Caki2 (cell line): ENCODE measurements at places on chromosomes 3 and 15. TPM values are rescaled to one million over a fixed set of nuclear protein-coding genes. Genes with fewer than 3 reads are reported as not detected.

Gene PRSS50
- not detected in 2 replicates for total RNA-seq

Gene ZNF619
- total RNA-seq, result 1.3 and 3.0 TPM in 2 replicates

Gene HACL1
- total RNA-seq, result 7.9 and 10.9 TPM in 2 replicates

Gene GOLGA8G
- total RNA-seq, result not detected in 2 replicates

Gene WDR73
- total RNA-seq, result 14.2 and 23.1 TPM in 2 replicates

Gene ELL3
- 8.1 and 11.6 TPM in 2 replicates for total RNA-seq

- DNase-seq, result no peak
Observed at GRCh38 chr3:133303430-133303829, 96.4 kb upstream of the BFSP2 start.

GRCh38 chr3:197420115-197420514 is 121.7 kb upstream of the DLG1 start:
- DNase-seq, result no peak

- no peak for DNase-seq
Observed at GRCh38 chr3:152719264-152719663, 115.7 kb upstream of the P2RY1 start.

GRCh38 chr3:195071011-195071728 is 199.8 kb downstream of the XXYLT1 start:
- DNase-seq, result no peak

GRCh38 chr15:20643829-20644425 is 102.3 kb upstream of the GOLGA6L6 start:
- no peak for DNase-seq

GRCh38 chr3:172658344-172659245 is 52.3 kb downstream of the NCEH1 start:
- DNase-seq, result peak; percentile 98

DNA sequence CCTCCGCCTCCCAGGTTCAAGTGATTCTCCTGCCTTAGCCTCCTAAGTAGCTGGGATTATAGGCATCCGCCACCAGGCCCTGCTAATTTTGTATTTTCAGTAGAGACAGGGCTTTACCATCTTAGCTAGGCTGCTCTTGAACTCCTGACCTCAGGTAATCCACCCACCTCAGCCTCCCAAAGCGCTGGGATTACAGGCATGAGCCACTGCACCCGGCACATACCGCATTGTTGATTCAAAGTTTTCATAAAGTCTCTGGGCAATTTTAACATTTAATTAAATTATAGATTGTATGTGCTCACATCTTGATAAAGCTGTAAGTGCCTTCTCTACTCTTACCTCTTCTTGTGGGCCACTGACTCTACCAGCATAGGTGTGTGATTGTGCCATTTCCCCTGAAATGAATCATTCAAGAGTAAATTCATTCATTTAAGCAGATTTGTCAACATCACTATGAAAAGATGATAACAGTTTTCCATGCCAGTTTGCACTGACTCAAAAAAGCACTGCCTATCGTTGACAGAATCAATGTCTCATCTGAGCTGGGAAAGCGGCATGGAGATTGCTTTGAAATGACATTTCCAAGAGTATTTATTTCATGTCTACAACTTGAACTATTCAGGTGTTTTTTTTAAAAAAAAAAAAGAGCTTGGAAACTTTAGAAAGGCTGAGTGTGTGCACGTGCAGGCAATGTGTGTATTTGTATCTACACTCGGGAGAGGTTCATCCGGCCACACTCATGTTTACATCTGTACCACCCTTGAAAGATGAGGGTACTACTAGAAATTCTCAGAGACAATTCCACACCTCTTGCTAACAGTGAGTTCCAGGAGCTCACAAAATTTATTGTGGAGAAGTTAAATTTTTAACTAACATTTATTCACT is 3.5 kb downstream of the BCL2A1 start:
- no peak for DNase-seq

DNA sequence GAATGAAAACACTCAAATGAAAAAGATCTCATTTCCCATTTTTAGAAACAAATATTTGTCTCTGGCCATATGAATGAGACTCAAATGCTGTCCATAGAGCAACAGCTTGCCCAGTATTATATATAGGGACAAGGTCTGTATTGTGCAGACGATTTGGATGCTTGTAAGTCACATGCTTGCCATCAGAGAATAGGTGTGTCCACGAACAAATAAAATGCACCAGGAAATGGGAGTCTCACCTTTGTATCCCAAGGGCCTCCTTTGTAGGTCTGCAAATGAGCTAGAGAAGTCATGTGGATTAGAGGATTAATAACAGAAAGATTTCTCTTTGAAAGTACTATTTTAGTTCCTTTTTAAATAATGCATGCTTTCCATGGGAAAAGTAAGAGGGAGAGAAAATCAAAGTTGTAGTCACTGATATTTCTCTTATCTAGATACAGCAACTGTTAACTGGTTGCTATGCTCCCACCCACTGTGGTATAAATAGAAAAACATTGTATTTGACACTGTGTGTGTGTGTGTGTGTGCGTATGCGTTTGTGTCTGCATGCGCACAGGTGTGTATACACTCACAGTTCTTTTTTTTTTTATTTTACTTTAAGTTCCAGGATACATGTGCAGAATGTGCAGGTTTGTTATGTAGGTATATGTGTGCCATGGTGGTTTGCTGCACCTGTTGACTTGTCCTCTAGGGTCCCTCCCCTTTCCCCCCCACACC is 383.4 kb upstream of the ARRDC4 start:
- no peak for DNase-seq

- DNase-seq, result no peak
Observed at GRCh38 chr3:45098310-45098709, 47.9 kb downstream of the CDCP1 start.

DNA sequence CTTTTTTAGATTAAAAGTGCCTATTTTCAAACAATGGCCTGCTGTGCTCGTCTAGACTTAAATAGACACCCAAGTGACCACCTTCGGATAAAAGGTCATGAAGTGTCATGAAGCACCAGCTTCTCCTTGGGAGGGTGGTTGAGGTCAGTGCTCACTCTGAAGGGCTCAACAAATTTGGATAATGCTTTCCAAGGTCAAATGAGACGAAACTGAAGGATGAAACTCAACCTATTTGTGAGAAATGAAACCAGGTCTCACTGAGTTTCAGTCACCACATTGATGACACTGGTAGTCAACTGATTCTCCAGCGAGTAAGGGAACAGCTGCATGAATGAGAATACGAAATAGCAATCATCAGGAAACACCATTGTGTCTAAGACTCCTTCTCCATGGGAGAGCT is 852.6 kb downstream of the NTRK3 start:
- DNase-seq, result no peak

DNA sequence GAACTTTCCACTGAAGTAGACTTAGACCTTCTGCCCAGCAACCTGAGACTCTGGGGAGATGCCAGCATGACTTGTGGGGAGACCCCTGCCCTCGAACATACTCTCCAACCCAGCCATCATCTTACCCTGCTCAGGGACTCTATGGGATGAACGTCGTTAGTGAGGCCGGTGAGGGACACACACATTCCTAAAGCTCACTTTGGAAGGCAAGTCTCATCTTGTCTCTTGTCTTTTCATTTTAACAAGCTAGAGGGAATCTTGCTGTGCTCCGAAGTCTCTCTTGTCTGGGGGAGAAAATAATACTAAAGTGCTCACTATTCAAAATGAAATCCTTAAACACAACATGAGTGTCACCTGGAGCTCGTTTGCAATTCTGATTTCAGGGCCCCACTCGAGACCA is 239.5 kb upstream of the HES1 start:
- DNase-seq, result no peak

DNA sequence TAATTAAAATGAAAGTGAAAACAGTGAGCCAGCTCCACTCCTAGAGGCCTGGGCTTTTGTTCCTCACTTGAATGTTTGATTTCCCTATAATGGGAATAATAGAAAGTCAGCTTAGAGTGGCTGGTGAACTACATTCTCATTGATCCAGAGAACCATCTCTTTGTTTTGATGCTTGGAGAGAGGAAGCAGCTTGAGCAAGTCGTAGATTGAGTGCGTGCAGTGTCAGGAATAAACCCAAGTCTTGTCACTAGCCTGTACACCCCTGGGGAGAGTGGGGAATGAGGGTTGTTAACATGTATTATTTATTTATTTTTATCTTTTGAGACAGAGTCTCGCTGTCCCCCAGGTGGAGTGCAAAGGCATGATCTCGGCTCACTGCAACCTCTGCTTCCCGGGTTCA is 885 bp upstream of the LSG1 start:
- DNase-seq, result no peak

- no peak for DNase-seq
Observed at GRCh38 chr15:90287101-90287500, 21.6 kb downstream of the NGRN start.

DNA sequence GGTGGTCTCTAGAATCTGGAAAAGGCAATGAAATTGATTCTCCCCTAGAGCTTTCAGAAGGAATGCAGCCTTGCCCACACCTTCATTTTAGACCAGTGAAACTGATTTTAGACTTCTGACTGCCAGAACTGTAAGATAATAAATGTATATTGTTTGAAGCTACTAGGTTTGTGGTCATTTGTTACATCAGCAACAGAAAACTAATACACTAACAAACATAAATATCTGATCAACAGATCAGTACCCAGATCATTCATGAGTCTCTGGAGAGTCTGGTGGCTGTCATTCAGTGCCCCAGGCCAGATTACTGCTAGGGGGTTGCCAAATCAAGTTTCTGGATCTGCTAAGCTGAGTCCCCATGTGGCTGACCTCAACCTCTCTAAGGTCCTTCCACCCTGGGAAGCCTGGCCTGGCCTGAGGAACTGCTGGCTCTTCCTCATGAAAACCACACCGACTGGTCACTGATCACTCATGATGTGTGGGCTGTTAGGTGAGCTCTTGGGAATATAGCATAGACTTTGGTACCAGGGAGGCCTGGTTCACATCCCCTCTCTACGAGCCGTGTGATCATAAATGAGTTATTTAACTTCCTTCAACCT is 11.1 kb upstream of the LACTB start:
- no peak for DNase-seq

- no peak for DNase-seq
Observed at GRCh38 chr3:14206548-14207177, 28.0 kb downstream of the LSM3 start.

- peak; percentile 65 for DNase-seq
Observed at GRCh38 chr3:66428733-66429132, 72.1 kb downstream of the LRIG1 start.
